ENCODE measurements at places on chromosomes 6 and 20. TPM values are rescaled to one million over a fixed set of nuclear protein-coding genes. Genes with fewer than 3 reads are reported as not detected.

- no peaks in the 10 kb centered on the region for H3K27me3 ChIP-seq
- H3K36me3 ChIP-seq, result no peaks in the 10 kb centered on the region
- H3K27ac ChIP-seq, result no peak overlapping the region
- no peak for DNase-seq
- no peak overlapping the region for H3K4me3 ChIP-seq
- no peaks in the 10 kb centered on the region for H3K4me1 ChIP-seq
Measured at GRCh38 chr6:93164781-93165180, 254.6 kb downstream of the EPHA7 start.

GRCh38 chr6:103255132-103255531 lies 1604.6 kb downstream of the HACE1 start:
- no peaks in the 10 kb centered on the region for H3K4me1 ChIP-seq
- DNase-seq, result no peak
- H3K27me3 ChIP-seq, result no peaks in the 10 kb centered on the region
- no peak overlapping the region for H3K4me3 ChIP-seq

GRCh38 chr6:164022632-164023031 lies 608.1 kb downstream of the QKI start:
- no peaks in the 10 kb centered on the region for H3K36me3 ChIP-seq
- no peaks in the 10 kb centered on the region for H3K4me1 ChIP-seq
- H3K4me3 ChIP-seq, result no peak overlapping the region

DNA sequence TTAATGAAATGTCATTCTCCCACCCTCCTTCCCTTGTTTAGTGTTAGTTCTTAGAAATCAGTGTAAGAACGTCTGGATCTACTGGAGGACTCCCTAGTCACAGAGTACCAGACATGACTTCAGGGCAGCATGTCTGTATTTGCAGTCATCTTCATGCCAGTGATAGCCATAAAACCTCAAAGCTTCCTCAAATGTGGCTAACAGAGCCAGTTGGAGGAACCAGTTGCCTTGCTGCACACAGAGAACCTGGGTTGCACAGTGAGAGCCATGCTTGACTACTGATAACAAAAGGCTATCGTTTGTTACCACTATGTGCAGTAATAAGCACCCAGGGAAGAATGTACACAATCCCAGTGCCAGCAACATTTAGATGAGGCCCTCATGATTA lies 20.1 kb downstream of the NT5E start:
- peaks cover 15% of the 10 kb centered on the region for H3K4me1 ChIP-seq
- no peaks in the 10 kb centered on the region for H3K36me3 ChIP-seq
- DNase-seq, result no peak
- no peaks in the 10 kb centered on the region for H3K27me3 ChIP-seq
- no peak overlapping the region for H3K27ac ChIP-seq

GRCh38 chr20:1124421-1124820 lies 6.0 kb downstream of the PSMF1 start:
- H3K4me3 ChIP-seq, result no peak overlapping the region
- H3K4me1 ChIP-seq, result no peaks in the 10 kb centered on the region
- H3K27me3 ChIP-seq, result no peaks in the 10 kb centered on the region
- DNase-seq, result no peak

DNA sequence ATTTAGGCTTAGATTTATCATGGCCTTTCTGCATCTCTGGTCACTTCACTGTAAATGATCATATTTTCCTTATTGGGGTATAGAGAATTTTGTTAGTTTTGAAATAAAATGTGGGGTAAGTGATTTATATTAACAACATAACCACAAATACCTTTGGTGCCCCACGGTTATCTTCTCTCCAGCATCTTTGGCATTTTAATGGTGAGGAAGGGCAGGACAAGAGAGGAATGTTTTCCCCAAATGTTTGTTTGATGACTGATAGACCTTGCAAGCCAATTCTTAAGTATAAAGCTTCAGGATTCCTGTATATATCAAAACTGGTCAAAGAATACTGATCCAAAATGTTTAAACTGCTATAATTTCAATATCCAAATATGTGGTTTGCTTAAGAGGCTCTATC lies 171.6 kb upstream of the SMLR1 start:
- no peaks in the 10 kb centered on the region for H3K4me1 ChIP-seq
- no peaks in the 10 kb centered on the region for H3K27me3 ChIP-seq
- no peak overlapping the region for H3K4me3 ChIP-seq

GRCh38 chr6:17820055-17820454 lies 113.3 kb upstream of the NUP153 start:
- H3K4me3 ChIP-seq, result no peak overlapping the region
- no peaks in the 10 kb centered on the region for H3K4me1 ChIP-seq
- H3K27ac ChIP-seq, result no peak overlapping the region
- no peaks in the 10 kb centered on the region for H3K27me3 ChIP-seq
- DNase-seq, result no peak

GRCh38 chr6:56687551-56687950 lies 44.9 kb upstream of the DST start:
- no peaks in the 10 kb centered on the region for H3K36me3 ChIP-seq
- no peak overlapping the region for H3K4me3 ChIP-seq
- H3K4me1 ChIP-seq, result no peaks in the 10 kb centered on the region
- no peaks in the 10 kb centered on the region for H3K27me3 ChIP-seq
- DNase-seq, result no peak

GRCh38 chr20:38961530-38962043 lies 557 bp upstream of the DHX35 start:
- H3K27ac ChIP-seq, result peak overlapping the region; percentile 98
- peaks cover 10% of the 10 kb centered on the region for H3K4me1 ChIP-seq
- DNase-seq, result no peak
- no peaks in the 10 kb centered on the region for H3K27me3 ChIP-seq
- peaks cover 3% of the 10 kb centered on the region for H3K36me3 ChIP-seq
- H3K4me3 ChIP-seq, result peak overlapping the region; percentile 95

The FIG4 gene
- polyA plus RNA-seq, result 11.1 TPM

Data from sigmoid colon (tissue), 7 donors.